Neural progenitor cell (in vitro differentiated cells): ENCODE measurements at places on chromosomes 4 and X.

DNA sequence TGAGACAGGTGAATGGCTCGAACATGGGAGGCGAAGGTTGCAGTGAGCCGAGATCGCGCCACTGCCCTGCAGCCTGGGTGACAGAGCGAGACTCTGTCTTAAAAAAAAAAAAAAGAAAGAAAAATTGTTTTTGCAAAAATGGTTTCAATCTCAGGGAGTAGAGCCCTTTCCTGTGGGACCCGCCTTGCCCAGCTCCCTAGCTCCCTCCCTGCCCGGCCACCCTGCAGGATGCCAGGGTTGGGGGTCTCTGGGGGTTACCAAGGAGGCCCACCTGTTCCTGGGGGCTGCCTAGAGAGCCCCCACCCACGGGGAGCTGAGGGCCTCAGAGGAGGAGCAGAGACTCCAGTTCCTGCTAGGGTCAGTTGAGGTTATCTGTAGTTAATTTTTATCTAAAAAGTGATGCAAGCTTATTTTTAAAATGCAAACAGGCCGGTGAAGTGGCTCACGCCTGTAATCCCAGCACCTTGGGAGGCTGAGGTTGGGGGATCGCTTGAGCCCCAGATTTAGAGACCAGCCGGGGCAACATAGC lies 18.7 kb upstream of the PLCXD1 start:
- H3K27me3 ChIP-seq, result no peaks in the 10 kb centered on the region
- peaks cover 6% of the 10 kb centered on the region for H3K4me1 ChIP-seq
- H3K27ac ChIP-seq, result no peak overlapping the region
- no peaks in the 10 kb centered on the region for H3K36me3 ChIP-seq
- H3K4me3 ChIP-seq, result no peak overlapping the region
- no peak for DNase-seq

GRCh38 chr4:70399319-70399718 lies 1.6 kb downstream of the OPRPN start:
- H3K27me3 ChIP-seq, result no peaks in the 10 kb centered on the region
- H3K36me3 ChIP-seq, result no peaks in the 10 kb centered on the region
- no peak overlapping the region for H3K27ac ChIP-seq
- DNase-seq, result no peak
- peaks cover under 1% of the 10 kb centered on the region for H3K4me1 ChIP-seq

DNA sequence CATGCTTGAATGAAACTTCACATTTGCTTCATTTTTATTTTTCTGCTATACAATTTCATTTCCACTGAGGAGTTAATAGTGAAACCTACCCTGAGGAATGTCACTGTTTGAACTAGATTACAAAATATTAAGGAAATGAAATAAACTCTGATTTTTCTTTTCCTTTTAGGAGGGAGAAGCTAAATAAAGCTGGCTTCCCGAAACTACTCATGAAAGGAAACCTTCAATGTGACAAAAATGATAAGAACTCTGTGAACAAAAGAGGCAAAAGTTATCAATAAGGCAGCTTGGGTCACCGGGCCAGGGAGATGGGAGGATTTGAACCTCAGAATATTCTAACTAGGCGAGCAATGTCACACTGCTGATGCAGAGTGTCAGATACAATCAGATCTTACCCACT lies 185.2 kb downstream of the APBB2 start:
- H3K27ac ChIP-seq, result no peak overlapping the region
- H3K27me3 ChIP-seq, result no peaks in the 10 kb centered on the region
- H3K36me3 ChIP-seq, result peaks cover 2% of the 10 kb centered on the region
- no peak for DNase-seq

DNA sequence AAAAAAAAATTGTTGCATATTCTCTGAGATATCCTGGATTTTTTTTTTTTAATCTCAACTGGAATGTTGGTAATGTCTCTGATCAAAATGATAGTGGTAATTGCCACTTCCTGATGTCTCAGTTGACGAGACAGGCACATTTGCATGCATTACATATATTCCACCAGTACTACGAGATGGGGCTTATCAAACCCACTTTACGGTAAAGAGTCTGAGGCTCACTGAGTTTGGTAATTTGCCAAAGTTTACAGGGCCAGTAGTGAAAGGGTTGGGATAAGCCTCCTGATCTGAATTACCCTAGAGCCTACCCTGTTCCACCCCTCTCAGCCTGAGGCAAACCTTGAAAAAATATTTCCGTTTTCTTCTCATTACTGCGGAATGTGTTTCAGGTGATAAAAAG lies 5.3 kb downstream of the MAGEB2 start:
- H3K4me1 ChIP-seq, result no peaks in the 10 kb centered on the region
- no peaks in the 10 kb centered on the region for H3K36me3 ChIP-seq
- H3K27ac ChIP-seq, result no peak overlapping the region
- H3K27me3 ChIP-seq, result no peaks in the 10 kb centered on the region
- DNase-seq, result no peak

DNA sequence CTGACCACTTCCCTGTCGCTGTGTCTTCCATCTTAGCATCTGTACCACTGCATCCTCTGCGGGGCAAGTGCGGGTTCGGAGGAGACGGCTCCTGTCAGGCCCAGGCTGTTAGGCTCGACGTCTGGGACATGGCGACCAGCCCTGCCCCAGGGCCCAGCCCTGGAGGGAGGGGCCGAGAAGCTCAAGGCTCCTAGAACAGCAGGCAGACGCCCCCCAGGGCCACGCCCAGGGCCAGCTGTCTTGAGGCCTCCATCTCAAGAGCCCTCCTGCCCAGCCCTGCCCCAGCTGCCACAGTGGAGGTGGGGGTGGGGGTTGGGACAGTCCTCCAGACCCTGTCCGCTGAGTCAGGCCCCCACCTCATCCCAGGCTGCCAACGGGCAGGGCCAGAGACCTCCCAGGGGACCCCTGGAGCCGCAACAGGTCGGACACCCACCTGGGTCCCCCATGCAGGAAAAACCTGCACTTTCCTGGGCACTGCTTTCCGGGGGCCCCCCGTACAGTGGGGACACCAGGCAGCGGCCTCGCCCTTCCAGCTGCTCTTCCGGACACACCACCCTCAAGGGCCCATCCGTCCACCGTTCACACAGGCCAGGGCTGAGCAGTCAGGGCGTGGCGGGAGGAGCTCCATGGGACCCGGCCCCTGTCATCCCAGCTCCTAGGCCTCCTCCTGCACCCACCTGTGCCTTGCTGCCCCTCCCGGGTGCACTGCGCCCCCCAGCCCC lies 83.1 kb downstream of the FAM53A start:
- no peaks in the 10 kb centered on the region for H3K36me3 ChIP-seq
- no peak overlapping the region for H3K27ac ChIP-seq
- peaks cover 16% of the 10 kb centered on the region for H3K4me1 ChIP-seq
- H3K27me3 ChIP-seq, result no peaks in the 10 kb centered on the region
- no peak overlapping the region for H3K4me3 ChIP-seq

GRCh38 chr4:184274286-184274951 lies 56.7 kb upstream of the ENPP6 start:
- H3K4me1 ChIP-seq, result no peaks in the 10 kb centered on the region
- no peak overlapping the region for H3K27ac ChIP-seq
- H3K4me3 ChIP-seq, result no peak overlapping the region
- H3K27me3 ChIP-seq, result no peaks in the 10 kb centered on the region
- no peak for DNase-seq

DNA sequence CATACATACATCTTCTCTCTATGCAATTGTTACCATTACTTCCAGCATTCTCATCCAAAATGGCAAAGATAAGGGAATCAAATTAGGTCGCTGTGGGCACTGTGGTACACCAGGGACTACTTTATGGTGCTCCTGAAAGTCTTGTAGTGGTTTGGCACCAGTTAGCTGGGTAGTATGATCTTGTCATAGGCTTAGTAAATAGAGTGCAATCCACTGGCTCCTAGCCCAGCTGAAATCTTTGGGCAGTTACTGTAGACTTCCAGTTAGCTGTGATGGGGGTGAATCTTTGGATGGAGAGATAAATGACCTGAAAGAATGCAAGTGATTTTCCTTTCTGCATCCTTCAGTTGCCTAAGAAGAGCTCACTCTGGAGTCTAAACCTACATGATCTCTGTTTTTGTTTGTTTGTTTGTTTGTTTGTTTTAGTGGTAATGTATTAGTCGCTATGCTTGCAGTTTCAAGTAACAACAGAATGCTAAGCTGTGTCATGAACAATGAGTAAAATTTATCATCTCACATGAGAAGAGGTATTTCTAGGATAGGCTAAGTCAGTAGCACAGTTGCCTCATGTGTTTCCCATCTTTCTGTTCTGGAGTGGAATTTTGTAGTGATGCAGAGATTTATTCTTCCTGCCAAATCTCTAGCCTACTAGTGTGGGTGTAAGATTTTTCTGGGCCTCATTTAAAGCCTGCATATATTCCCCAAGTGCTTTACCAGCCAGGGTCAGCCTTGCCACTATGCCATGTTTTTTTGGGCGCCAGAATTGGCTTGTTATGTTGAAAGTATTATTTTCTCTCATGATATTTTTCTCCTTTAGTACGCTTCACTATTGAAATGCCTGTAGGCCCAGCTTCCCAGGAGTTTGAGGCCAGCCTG lies 24.2 kb downstream of the HERC3 start:
- H3K4me1 ChIP-seq, result peaks cover 7% of the 10 kb centered on the region
- DNase-seq, result no peak
- H3K36me3 ChIP-seq, result no peaks in the 10 kb centered on the region
- H3K27ac ChIP-seq, result no peak overlapping the region
- H3K4me3 ChIP-seq, result no peak overlapping the region

DNA sequence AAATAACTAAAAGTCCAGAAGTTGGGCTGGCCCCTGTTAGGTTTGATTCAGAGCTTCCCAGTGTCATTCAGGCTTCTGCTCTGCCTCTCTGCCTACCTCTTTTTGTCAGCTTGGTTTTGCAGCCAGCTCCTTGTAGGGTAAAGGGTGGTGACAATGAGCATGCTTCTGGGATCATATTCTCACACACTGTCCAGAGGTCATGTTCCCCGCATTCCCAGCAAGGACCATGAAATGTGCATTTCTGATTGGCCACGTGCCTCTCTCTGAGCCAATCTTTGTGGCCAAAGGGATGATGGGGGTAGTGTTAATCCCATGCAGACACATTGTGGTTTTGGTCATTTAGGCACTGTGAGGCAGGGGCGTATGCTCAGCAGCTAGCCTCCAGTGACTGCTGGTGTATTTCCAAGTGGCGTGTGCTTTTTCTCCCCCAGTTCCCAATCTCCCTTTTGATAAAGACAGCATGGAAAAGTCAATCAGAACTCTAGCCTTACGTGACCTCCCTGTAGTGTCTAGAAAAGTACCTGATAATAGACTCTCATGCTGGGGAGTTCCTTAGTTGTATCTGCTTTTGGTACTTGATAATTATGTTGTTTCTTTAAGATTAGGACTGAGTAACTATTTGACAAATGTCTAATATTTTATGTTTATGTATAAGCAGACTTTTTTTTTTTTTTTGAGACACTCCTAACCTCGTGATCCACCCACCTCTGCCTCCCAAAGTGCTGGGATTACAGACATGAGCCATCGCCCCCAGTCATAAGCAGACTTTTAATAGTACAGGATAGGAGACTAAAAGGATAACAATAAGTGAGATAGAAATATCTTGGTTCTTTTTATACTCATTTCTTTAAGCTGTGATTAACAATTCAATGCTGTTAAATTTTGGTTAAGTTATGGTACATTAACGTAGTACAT lies 57.8 kb downstream of the KIAA0232 start:
- H3K27me3 ChIP-seq, result no peaks in the 10 kb centered on the region
- H3K4me1 ChIP-seq, result peaks cover 19% of the 10 kb centered on the region
- peak; percentile 36 for DNase-seq
- peak overlapping the region; percentile 33 for H3K27ac ChIP-seq

DNA sequence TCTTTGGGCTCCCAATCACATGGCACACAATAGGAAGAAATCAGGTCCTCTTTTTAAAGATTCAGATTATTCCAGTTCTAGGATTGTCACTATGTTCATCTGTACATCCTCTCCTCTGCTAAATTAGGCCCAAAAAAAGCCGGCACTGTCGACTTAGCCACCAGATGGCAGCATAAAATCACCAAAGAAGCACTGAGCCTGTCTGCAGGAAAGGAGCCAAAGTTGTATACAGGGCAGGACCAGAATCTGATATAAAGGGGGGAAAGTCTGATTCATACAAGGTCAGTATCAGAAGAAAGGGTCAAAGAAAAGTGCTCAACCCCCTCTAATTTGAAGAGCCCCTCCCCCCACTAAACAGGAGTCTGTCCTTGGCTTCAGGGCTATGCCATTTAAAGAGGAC lies 292.5 kb downstream of the CHIC1 start:
- no peak overlapping the region for H3K27ac ChIP-seq
- no peaks in the 10 kb centered on the region for H3K27me3 ChIP-seq
- DNase-seq, result peak; percentile 73

DNA sequence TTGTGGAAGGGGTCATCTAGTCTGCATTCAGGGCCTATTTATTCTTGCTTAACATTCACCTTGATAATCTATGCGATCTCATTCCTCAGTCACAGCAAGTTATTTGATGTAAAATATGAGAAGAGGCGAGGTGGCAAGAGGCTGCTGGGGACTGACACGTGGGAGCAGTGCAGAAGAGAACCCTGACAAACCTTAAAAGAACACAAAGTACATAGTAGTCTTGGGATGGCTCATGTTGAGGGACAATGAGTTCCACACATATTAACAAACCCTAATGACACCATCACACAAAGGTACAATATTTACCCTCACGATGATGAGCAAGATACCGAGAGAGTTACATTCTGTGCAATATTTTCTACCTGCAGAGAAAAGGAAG lies 57.5 kb downstream of the MAML3 start:
- H3K4me1 ChIP-seq, result peaks cover 29% of the 10 kb centered on the region
- no peak overlapping the region for H3K4me3 ChIP-seq
- DNase-seq, result no peak
- H3K27me3 ChIP-seq, result no peaks in the 10 kb centered on the region

GRCh38 chr4:81454499-81454898 lies 17.2 kb downstream of the RASGEF1B start:
- no peaks in the 10 kb centered on the region for H3K27me3 ChIP-seq
- H3K36me3 ChIP-seq, result peaks cover 3% of the 10 kb centered on the region
- H3K4me1 ChIP-seq, result no peaks in the 10 kb centered on the region
- H3K27ac ChIP-seq, result no peak overlapping the region
- H3K4me3 ChIP-seq, result no peak overlapping the region

DNA sequence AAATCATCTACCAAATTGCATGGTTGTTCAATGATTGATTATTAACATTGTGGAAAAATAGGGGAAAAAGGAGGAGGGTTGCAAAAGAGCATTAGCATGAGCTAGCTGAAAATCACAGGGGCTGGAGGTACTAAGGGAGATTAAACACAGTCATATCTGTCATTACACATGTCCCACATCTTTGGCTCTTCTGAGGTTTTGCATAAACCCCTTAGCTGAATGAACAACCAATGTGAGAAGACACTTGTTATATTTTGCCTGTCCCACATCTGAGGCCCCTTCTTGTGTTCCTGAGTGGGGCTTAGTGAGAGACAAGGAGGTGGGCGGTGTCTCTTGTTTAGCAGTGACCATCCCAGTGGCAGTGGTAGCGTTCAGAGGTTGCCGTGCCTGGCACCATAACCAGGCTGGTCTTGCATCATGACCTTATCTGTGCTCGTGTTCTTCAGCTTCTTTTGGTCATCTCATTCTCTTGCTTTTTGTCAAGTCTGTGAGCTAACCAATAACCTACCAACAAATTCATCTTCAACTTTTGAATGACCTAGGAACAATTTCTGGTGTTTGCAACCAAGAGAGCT lies 95.6 kb downstream of the MID1IP1 start:
- no peak overlapping the region for H3K4me3 ChIP-seq
- no peaks in the 10 kb centered on the region for H3K36me3 ChIP-seq

GRCh38 chr4:54976031-54976430 lies 149.4 kb downstream of the KDR start:
- H3K36me3 ChIP-seq, result no peaks in the 10 kb centered on the region
- no peaks in the 10 kb centered on the region for H3K4me1 ChIP-seq
- peaks cover 2% of the 10 kb centered on the region for H3K27me3 ChIP-seq
